ENCODE measurements at places on chromosomes 12 and 14.

DNA sequence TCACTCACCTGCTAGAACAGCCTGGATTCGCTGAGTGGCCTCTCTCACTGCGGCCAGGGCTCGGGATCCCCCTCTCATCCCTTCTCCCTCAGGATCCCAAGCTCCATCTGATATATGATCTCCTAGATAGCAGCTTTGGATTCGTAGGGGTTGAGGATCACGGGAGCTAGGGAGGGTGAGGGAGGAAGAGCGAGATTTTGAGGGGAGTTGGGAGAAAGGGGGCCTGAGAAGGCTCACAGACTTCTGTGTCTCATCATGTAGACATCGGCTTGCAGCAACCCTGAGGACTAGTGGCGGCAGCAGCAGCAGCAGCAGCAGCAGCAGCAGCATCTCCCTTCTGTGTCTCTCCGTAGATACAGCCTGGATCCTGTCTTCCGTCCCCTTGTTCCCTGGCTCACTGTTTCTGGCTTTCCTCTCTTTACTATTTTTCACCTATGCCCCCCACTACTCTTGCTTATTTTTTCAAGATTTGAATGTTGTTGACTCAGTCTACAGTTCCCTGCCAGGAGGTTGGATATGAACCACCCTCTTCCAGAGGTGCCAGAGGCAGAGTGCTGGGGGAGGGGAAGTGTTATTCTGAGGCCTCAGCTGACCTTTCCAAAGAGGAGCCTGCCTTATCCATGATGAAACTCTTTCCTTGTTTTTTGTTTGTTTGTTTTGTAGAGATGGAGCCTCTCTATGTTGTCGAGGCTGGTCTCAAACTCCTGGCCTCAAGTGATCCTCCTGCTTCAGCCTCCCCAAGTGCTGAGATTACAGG, at the start of gene CIROP:
CIROP (minus strand) TSS at position 399 of the 757 bp plus-strand sequence; CDS start at position 330, 69 bp downstream.
- DNase-seq: no peak

DNA sequence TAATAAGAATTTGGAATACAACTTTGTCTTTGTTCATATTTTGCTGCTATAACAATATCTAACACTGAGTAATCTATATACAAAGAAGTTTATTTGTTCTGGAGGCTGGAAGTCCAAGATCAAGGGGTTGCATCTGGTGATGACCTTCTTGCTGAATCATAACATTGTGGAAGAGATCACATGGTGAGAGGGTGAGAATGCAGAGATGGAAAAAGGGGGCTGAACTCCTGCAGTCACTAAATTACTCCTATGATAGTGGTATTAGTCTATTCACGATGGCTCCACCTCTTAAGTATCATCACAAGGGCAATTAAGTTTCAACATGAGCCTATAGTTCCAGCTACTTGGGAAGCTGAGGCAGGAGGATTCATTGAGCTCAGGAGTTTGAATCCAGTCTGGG, 4.5 kb upstream of the AKAP6 start:
- DNase-seq: no peak

- DNase-seq: no peak
Measured at GRCh38 chr12:38025916-38026315, 290.7 kb upstream of the ALG10B start.

- no peak for DNase-seq
Measured at GRCh38 chr12:11879306-11879705, 191.4 kb upstream of the BCL2L14 start.

GRCh38 chr14:23421594-23421993, 13.5 kb upstream of the MYH6 start:
- no peak for DNase-seq

DNA sequence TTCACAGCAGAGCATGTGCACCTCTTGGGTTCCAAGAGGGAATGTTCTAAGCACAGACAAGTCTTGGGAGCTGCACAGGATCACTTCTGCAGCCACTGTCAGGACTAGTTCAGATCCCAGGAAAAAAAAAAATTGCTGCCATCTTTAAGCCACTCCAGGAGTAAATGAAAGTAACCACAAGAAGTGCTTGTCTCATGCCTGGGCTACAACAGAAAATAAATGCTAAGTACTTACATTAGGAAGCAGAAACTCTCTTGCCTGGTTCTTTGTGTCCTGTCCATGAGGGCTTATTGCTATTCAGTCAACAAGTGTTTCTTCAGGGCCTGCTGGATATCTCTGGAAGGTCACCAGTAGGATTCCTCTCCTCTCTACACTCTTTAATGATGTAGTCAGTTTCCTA, 176.1 kb downstream of the KTN1 start:
- no peak for DNase-seq

DNA sequence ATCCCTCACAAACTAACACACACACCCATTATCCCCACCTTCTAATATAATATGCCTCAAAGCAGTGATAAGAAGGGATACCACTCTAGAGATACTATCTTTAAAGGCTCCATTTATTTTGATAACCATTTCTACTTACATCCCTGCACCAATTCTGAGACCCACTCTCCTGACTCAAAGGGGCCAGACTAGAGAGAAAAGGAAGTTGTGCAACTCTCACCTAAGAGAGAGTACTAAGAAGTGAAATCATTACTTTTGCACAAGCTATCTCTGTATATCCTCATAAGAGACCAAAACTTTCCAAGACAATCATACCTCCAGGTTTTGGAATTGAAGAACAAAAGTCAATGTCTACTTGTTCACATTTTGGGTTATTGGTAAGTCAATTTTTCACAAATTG, 45.4 kb upstream of the USP15 start:
- no peak for DNase-seq

- no peak for DNase-seq
Measured at GRCh38 chr14:22479132-22479531, 109.9 kb downstream of the DAD1 start.

DNA sequence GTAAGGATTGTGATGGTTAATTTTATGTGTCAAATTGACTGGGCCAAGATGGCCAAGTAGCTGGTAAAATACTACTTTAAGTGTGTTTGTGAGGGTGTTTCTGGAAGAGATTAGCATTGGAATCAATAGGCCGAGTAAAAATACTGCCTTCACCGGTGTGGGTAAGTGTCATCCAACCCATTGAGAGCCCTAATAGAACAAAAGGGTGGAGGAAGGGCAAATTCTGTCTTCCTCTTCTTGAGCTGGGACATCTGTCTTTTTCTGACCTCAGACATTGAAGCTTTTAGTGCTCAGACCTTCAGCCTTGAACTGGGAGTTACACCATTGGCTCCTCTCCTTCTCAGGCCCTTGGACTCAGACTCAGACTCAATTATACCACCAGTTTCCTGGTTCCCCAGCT, 8.0 kb upstream of the ETV6 start:
- no peak for DNase-seq

- DNase-seq: no peak
Measured at GRCh38 chr12:113443030-113443539, 20.9 kb downstream of the SDSL start.

GRCh38 chr12:6478416-6478815, 7.9 kb upstream of the VAMP1 start:
- no peak for DNase-seq

- peak; percentile 54 for DNase-seq
Measured at GRCh38 chr12:67096533-67097318, 172.4 kb upstream of the CAND1 start.

- no peak for DNase-seq
Measured at GRCh38 chr12:72612171-72612570, 340.0 kb downstream of the TRHDE start.

DNA sequence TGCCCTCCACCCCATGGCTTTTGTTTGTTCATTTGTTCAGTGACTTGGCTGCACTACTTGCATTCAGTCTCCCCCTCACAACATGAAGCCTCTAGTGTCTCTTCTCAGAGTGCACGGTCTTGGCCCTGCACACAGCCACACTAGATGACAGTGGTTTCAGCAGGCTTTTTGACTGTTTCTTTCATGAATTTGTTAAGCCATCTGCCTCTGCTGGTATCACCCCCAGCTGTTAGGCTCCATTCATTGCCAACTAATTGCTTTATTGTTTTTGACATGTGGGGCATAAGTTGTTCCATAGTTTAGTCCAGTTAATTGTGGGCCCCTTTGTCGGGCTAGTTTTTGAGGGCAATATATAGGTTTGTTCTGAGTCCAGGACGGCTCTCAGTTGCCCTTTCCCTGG, 18.8 kb downstream of the OS9 start:
- no peak for DNase-seq

- no peak for DNase-seq
Measured at GRCh38 chr12:4829793-4830162, 79.9 kb upstream of the KCNA1 start.

DNA sequence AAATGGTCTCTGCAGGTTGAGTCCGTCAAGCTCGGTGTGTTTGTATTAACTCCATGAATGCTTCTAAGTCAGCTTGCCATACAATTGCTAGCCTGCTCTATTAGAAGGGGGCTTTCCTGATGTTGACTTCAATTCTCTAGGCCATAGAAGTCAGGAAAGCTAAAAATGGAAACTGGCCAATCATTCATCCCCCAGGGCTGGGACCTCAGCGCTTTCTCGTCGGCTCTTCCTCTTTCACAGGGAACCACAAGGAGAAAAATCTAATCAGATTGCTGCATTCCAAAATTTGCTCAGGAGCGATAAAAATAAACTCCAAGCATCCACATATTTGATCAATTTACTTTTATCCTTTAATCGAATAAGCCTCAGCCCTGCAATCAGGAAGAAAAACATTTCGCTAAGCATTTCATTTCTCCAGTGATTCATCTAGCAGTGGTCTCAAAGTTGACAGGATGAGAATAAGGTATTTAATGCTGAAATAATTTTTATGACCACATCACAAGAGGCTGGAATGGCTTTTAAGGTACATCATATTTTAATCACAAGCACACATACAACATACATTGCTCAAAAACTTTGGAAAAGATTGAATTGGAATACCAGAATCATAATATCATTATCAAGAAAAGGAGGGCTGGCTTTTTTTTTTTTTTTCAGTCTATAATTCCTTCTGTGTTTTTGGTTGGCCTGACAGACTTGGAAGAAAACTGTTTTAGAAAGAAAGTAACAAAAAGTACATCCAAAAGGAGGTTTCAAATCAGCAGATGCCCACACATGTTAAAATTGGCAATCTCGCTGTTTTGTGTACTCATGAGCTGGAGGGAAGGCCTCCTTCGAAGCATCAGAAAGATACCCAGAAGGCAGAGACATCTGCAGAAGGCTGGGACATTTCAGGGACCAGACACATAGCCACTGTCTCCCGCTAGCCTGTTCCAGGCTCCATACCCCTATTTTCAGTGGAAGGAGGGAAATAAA, 316.3 kb downstream of the NUAK1 start:
- DNase-seq: no peak

GRCh38 chr12:75526655-75527511, 15.5 kb upstream of the KRR1 start:
- peak; percentile 58 for DNase-seq

DNA sequence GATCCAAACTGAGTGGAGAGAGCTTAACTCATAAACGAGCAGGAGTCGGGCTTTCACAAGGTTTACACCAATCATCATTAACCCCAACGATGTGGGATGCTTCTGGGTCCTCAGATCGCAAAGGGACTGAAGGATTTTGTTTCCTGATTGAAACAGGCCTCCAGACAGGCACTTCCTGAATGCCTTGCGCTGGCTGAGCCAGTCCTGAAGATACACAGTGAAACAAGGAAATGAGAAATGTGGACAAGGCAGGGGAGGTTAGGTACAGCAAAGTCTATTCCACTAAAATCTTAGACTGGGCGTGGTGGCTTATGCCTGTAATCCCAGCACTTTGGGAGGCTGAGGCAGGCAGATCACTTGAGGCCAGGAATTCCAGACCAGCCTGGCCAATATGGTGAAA, 30.7 kb downstream of the RBM19 start:
- no peak for DNase-seq

DNA sequence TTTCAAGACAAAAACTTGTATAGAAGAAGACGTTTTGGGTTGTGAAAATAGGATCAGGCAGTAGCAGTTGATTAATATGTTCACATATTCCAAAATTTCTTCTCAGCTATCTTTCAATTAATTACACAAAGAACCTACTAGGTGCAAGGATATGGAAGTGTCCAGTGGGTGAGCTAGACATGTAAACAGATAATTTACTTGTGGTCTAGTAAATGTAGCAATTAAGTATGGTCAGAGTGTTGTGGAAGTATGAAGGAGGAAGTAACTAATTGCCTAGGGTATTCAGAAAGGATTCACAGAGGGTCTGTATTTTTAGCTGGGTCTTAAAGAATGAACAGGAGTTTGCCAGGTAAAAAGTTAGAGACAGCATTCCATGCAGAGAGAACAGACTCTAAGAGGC, 5.9 kb downstream of the GOLGA5 start:
- no peak for DNase-seq

DNA sequence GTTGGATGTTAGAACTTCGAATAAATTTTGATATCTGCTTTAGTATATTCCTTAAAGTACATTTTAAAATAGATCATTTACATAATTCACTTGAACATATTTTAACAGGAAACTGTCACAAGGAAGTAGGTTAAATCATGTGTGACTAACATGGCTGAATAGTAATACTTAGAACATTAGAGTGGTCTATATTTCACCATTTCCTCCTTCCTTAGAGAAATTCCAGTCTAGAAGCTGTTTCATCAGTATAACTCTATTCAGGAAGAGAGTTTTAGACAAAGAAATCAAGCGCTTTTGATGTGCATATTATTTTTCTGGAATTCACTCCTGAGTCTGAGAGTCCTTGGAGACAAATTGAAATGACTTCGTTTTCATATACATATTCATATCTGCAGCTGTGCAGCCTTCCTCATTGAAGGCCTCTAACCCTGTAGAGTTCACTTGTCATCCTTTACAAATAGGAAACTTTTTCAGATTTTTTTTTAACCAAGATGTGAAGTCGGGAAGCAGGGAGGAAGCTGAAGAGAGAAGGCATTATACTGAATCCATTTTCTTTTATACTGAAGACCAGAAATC, 28.4 kb downstream of the IRAK3 start:
- no peak for DNase-seq

GRCh38 chr12:95173392-95174251, 43.6 kb downstream of the FGD6 start:
- DNase-seq: no peak

DNA sequence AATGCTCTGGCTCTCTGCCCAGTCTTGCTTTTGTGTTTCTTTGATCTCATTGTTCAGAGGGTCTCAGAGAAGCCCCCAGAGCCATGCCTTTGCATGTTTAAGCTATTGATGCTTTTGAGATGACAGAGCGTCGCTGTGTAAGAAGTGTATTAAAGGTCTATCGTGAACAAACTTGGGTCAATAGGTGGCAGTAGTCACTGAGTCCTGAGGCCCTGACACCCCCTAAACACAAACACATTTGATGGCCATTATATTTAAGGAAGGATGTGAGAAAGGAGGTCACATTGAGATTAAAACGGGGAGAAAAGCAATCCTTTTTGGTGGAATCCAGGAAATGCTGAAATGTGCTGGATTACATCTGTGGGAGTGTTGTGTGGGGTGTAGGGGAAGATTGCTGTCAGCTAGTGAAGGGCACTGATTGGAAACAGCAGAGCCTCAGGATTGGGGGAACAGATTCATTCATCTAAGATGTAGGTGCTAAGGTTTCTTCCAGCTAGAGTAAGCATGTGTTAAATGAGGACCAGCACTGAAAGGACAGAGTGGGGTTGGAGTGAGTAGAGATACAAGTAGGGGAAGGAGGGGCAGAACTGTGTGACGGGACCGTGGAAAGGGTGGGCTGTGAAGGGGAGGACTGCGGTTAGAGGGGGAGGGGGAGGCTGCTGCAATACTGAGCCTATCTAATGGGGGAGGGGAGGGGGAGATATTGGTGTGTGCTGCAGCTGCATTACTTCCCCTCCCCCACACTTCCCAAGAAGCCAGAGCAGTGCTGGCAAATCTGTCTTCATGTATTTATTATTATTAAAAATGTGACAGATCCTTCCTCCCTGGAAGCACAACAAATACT, 12.7 kb downstream of the NGDN start:
- no peak for DNase-seq

GRCh38 chr14:68468437-68469207, 324.2 kb downstream of the ZFP36L1 start:
- DNase-seq: no peak
